Left cardiac atrium (tissue), 4 donors: ENCODE measurements at places on chromosomes 7 and 10. TPM values are rescaled to one million over a fixed set of nuclear protein-coding genes. Genes with fewer than 3 reads are reported as not detected.

Gene TMEM140
- 12.0 TPM for total RNA-seq

Gene PRLHR
- total RNA-seq = not detected

Gene INMT
- 94.5 TPM for total RNA-seq

Gene CARD11
- 1.3 TPM for total RNA-seq

Gene NCAPG2
- 8.6 TPM for total RNA-seq

Gene CRYGN
- total RNA-seq = 0.24 TPM

Gene ARID5B
- 36.5 TPM for total RNA-seq

Gene LRIT1
- not detected for total RNA-seq

Gene AFAP1L2
- 5.5 TPM for total RNA-seq

Gene ZNF117
- total RNA-seq = 7.9 TPM

Gene PRPS1L1
- total RNA-seq = not detected

Gene TYW1
- 10.8 TPM for total RNA-seq

Gene EVX1
- total RNA-seq = not detected

Gene GRM3
- total RNA-seq = not detected

Gene DNAAF5
- total RNA-seq = 15.0 TPM

Gene GRID1
- total RNA-seq = 0.52 TPM

Gene STEAP1B
- total RNA-seq = 1.7 TPM

Gene SMKR1
- total RNA-seq = not detected

Gene EGR2
- 4.4 TPM for total RNA-seq

GRCh38 chr7:139830782-139831501 is 1.9 kb downstream of the TBXAS1 start:
- DNase-seq = no peak

DNA sequence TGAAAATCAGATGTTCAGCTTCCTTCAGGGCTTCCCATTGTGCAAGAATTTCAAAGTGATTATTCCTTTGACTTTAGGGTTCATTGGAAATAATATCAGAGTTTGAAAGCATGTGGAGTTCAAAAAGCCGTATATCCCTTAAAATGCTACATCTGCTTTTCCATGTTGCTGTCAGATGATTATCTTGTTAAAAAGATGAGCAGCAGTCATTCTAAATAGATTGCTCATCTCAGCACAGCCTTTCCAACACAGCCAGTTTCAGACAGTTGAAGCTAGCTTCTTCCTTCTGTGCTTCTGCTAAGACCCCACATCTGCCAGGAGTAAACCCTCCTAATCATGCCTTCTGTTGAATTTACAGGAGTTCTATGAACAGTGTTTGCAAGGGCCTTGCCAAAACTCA is 204.4 kb upstream of the PTER start:
- no peak for DNase-seq

GRCh38 chr10:70354100-70354499 is 28.3 kb downstream of the LRRC20 start:
- DNase-seq = no peak

- no peak for DNase-seq
Measured at GRCh38 chr7:151579644-151580043, 59.9 kb upstream of the RHEB start.

- DNase-seq = no peak
Measured at GRCh38 chr7:8144856-8145255, 117.1 kb downstream of the ICA1 start.

DNA sequence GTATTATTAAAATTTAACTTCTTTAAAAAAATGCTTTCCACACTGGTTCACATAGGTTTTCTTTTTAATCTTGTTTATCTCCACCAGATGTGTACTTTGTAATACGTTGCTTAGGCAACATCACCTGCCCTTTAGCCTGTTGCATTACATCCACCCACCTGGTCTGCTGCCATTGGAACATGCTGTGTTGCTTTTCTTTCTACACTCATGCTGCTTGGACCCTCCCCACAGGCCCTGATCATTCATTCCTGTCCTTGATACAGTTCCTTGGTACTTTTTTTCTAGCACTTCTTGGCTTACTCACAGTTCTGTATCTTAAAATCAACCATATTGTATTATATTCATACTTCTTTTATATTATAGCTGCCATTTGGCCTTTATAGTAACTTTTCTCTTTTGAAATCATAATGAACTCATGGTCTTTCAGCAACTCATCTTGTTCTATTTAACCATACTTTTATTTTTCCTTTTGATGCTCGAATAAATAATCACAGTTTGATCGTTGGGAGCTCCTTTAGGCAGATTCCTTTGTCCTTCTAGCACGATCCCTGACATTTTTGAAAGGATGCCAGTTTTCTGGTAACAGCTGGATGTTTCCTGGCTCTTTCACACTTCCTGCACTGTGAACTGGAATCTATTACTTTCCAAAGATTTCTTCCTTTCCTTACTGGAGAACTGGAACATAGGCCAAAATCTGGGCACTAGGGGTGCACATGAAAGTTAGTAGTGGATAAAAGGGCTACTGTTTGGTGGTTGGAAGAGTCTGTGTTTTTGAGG is 125.1 kb downstream of the CDK14 start:
- peak; percentile 25 for DNase-seq

DNA sequence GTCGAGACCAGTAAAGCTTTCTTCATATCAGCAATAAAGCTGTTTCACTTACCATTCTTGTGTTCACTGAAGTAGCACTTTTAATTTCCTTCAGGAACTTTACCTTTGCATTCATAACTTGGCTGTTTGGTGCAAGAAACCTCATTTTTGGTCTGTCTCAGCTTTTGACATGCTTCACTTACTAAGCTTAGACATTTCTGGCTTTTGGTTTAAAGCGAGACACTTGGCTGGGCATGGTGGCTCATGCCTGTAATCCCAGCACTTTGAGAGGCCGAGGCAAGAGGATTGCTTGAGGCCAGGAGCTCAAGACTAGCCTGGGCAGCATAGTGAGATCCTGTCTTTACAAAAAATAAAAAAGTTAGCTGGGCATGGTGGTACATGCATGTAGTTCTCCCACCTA is 15.8 kb downstream of the PLEKHA1 start:
- DNase-seq = no peak

DNA sequence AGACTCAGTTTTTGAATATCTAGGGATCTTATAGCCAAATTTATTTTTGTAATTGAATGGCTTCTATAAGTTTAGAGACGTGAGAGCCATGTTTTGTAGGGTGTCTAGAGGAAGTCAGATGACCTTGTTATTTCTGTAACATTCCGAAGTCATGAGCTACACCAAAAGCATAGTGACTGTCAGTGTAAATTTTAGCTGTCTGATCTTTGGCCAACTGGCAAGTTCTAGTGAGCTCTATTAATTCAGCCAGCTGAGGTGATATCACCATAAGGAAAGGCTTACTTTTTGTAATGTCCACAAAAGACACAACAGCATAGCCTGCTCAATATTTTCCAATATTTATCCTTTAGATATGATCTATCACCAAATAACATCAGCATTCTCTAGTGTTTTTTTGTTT is 9.9 kb upstream of the NT5C3A start:
- no peak for DNase-seq

- no peak for DNase-seq
Measured at GRCh38 chr7:82050792-82051191, 280.9 kb upstream of the HGF start.

- DNase-seq = no peak
Measured at GRCh38 chr7:40798613-40799012, 663.8 kb downstream of the SUGCT start.

- DNase-seq = no peak
Measured at GRCh38 chr7:135925210-135925609, 51.9 kb downstream of the MTPN start.

GRCh38 chr7:112419543-112420130 is 30.6 kb upstream of the IFRD1 start:
- DNase-seq = no peak

GRCh38 chr10:132616996-132617736 is 79.6 kb downstream of the INPP5A start:
- no peak for DNase-seq

DNA sequence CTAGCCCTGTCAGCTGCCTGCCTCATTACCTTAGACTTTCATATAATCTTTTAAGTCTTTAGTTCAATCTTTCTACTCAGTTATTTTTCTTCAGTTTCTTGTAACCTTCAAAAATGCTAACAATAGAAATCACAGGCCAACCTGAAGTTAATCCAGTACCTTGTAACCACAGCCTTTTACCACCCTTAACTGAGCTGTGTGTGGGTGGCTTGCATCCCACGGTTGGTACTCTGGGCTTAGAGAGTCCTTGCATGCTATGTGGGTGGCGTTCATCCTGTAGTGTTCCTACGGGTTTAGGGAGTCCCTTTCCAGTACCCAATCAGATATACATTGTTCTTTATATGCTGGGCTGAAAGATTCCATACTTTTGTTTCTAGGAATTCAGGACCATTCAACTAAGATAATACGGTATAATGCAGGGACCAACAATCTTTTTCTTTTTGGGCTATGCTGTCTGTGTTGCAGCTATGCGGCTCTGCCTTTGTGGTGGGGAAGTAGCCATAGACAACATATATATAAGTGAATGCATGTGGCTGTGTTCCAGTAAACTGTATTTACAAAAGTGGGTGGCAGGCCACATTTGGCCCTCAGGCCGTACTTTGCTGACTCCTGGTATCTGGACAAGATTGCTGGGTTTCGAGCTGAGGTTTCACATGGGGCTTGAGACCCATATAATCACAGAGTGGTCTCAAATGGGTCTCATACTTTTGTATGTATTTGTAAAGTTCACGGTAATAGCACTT is 280.8 kb upstream of the LRGUK start:
- no peak for DNase-seq

GRCh38 chr10:59167512-59167911 is 8.9 kb upstream of the PHYHIPL start:
- DNase-seq = no peak

DNA sequence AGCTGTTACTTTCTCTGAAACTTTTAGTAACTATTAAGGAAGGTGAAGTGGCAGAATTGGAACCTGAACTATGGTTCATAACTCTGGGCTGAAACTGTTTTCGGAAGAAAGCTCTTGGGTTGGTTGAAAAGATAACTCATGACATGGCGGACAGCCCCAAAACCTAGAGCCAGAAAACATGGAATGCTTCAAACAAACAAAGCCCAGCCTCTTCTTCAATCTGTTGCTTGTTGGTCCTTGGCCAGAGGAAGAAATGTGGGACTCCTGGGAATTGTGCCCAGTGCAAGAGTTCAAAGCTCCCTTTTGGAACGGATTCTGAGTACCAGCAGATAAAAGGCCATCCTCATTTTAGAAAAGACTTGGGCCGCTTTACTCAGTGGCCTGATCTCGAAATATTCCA is 52.9 kb upstream of the CACNB2 start:
- no peak for DNase-seq

DNA sequence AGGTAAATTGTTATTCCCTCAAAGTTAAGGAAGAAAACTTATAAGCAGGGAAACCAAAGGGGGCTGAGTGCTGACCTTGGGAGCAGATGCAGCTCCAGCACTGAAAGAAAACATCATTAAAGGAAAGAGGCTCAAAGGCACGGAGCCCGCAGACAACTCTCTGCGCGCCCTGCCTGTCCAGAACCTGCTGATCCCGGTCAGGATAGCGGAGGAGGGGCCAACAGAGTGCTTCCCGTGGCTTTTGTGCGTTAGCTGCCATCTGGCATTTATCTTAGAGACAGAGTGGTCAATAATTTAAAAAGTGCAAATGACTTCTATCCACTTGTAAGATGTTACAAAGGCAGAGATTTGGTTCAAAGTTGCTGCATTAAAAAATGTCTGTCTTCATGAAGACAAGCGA is 162.1 kb downstream of the FANK1 start:
- DNase-seq = no peak

DNA sequence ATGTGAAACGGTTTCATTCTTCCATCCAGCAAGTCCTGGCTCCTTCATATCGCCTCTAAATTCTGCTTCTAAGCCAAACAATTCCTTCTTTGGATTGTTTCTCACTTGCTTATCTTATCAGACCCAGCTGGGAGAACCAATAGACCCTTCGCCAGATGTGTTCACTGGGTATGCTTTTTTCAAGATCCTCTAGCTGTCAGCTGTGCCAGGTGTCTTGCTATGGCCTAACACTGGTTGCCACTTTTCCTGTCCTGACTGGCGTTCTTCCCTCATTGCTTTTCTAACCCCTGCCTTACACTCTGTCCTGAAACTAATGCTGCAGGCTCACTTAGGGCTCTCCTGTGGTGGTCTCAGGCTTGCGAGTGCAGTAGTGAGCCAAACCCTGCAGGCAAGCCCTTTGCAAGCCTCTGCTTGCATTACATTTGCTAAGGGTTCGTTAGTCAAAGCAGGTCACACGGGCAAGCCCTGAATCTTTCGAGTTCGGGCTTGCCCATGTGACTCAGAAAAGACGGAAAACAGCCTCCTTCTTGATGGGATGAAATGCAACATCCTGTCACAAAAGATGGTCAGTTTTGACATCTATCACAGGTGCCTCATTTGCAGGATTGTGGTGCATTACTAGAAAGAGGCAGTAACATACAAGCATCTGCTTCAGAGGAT is 92.8 kb downstream of the VWC2 start:
- no peak for DNase-seq

GRCh38 chr7:108627476-108628051 is 57.9 kb downstream of the DNAJB9 start:
- no peak for DNase-seq

DNA sequence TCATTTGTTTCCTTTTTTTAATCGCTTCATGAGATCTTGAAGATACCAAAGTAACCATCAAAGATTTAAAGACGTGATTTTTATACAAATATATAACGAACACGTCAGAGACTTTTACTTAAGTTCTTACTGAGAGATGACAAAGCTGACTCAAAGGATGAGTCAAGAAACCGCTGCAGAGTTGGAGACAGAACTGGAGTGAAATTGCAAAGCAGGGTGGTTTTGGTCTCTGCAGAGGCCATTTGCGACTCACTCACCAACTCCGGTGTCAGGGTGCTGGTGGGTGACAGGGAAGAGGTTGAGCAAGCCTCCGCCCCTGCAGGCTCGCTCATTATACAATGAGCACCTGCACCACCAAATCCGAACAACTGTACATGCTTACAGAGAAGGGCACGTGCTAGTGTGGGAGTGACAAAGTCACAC is 75.2 kb downstream of the DNAJB6 start:
- no peak for DNase-seq

DNA sequence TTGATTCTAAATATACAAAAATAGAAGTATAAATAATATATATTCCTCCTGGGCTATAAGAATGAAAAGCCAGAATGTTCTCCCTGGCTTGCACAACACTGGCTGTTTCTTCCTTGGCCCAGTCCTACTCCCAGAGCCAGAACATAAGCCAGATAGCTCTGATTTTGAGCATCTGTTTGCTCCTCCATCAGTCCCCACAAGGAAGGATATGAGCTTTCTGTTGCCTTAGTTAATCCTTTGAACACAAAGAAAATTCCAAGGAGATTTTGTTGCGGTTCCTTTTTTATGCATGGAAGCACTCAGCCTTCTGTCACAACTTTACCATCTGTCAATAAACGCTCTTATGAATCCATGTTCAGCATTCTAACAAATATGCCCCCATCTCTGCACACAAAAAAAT is 361.8 kb downstream of the IPMK start:
- DNase-seq = no peak

- DNase-seq = no peak
Measured at GRCh38 chr7:75628055-75628454, 110.7 kb downstream of the HIP1 start.
